ENCODE measurements at places on chromosomes 2 and 18.

- DNase-seq, result no peak
Measured at GRCh38 chr18:79841936-79842335, 44.2 kb downstream of the KCNG2 start.

- DNase-seq, result no peak
Measured at GRCh38 chr2:172965433-172966212, 110.0 kb upstream of the MAP3K20 start.

- DNase-seq, result no peak
Measured at GRCh38 chr18:14907420-14907819, 159.4 kb downstream of the ANKRD30B start.

DNA sequence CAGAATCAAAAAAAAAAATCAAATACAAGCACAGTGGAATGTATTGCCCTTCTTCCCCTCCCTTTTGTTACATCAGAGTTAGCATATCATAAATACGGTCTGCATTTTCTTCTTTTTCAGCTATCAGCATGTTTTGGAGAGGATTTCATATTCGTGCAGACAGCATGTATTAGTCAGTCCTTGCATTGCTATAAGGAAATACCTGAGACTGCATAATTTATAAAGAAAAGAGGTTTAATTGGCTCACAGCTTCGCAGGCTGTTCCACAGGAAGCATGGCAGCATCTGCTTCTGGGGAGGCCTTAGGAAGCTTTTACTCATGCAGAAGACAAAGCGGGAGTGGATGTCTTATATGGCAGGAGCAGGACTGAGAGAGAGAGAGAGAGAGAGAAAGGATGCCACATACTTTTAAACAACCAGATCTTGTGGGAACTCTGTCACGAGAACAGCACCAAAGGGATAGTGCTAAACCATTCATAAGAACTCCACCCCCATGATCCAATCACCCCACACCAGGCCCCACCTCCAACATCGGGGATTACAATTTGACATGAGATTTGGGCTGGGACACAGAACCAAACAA lies 8.9 kb downstream of the IL1B start:
- DNase-seq, result no peak

GRCh38 chr2:18721038-18721922 lies 131.9 kb upstream of the NT5C1B start:
- no peak for DNase-seq

DNA sequence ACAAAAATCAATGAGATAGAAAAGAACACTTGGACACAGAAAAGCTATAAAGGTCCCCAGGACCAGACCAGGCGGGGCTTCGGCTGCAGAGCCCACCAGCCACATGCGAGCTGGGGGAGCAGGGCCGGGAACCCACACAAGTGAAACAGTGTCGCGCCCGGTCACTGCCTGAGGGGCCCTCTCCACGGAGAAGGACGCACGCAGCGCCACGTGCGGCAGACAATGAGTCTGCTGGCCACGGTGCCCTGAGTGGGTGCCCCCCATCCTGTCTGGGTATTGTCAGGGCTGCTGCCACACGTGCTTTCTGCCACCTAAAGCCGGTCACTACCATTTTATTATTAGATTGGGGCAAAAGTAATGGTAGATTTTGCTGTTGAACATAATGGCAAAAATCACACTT lies 207.9 kb upstream of the HDAC4 start:
- DNase-seq, result no peak

DNA sequence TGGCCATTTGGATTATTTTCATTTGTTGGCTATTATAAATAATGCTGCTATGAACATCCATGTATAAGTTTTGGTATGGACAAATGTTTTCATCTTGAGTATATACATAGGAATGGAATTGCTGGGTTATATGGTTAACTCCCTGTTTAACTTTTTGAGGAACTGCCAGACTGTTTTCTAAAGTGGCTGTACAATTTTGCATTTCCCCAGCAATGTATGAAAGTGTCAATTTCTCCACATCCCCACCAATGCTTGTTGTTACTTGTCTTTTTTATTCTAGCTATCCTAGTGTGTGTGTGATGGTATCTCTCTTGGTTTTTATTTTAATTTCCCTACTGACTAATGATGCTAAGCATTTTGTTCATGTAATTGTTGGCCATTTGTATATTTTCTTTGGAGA lies 90.6 kb upstream of the CYP26B1 start:
- no peak for DNase-seq

- no peak for DNase-seq
Measured at GRCh38 chr2:127359520-127359919, 28.3 kb downstream of the MAP3K2 start.

- DNase-seq, result peak; percentile 38
Measured at GRCh38 chr2:30276455-30276911, 45.1 kb downstream of the LBH start.

DNA sequence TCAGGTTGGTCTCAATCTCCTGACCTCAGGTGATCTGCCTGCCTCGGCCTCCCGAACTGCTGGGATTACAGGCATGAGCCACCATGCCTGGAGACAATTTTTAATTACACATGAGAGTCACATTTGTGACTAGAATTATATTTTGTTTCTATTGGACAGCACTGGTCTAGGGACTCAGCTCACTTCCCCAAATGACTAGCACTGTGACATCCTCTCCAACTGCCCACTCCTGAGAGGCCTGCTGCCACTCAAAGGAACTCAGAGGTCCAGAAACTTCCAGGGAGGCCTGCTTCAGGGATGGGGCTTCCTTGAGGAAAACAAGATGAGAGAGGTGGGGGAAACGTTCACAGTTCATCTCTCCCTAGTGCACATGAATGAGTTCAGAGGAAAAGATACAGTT lies 29.5 kb downstream of the TMEM163 start:
- no peak for DNase-seq

GRCh38 chr18:3758531-3758930 lies 308.6 kb downstream of the TGIF1 start:
- DNase-seq, result no peak

DNA sequence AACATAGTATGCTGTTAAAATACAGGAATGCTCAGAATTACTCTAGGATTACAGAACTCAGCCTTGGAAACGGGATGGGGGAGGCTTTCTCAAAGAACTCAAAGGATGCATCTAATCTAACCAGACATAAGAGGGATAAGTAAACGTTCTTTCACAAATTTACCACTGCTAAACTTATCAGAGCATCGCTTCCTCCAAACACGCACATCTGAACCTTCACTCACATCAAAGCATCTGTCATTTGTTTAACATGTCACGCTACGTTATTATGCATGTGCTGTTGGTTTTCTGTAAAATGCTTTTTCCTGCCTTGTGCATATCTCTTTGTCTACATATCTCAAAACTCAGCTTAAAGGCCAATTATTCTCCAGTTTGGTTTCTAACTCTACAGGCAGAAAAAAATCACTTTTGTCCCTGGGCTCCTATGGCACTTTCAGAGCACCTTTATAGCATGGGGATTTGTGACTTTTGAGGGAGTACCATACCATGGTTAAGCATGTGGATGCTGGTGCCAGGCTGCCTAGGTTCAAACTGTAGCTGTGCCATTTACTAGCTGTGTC lies 106.7 kb upstream of the FSHR start:
- no peak for DNase-seq

DNA sequence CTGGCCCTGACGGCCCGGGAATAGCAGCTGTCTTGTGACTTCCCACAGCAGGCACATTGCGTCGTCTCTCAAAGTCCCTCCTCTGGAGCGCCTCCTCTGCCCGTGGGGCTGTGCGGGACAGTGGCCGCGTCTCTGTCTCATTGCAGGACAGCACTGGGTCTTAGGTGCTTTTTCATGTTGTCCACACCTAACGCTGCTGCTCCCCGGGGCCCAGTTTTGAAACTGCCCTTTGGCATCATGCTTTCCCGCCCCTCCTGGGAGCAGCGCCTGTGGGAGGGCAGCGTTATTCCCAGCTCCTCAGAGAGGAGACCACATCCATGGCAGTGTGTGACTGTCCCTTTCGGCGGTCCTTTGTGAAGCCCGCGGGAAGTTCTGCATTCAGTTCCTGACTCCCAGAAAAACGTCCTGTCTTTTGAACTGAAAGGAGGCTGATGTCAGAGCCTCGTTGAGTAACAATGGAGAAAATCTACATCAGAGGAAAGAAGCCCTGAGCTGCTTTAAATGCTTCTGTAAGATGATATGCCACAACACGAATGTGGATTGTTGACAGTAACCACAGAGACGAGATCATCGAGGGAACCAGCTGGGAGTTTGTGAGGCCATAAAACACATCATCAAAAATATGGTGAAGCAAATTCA lies 226.0 kb downstream of the FAM210A start:
- DNase-seq, result no peak

- DNase-seq, result no peak
Measured at GRCh38 chr2:83953697-83954096, 505.4 kb downstream of the SUCLG1 start.

DNA sequence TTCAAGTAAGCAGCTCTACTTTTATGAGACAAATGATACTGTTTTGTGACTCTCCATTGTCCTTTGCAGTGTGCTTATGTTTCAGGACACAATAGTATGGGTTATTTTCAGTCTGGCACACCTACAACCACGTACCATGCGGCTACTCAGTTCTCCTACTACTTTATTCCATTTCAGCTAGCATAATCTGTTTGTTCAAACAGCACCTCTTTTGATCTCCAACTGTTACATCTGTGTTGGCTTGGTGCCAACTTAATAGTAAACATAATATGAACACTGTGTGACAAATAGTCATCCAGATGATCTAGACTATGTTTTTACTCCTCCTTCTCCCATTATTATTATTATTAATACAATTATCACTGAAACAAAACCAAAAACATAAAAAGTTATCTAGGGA lies 40.5 kb downstream of the MYO3B start:
- DNase-seq, result no peak

DNA sequence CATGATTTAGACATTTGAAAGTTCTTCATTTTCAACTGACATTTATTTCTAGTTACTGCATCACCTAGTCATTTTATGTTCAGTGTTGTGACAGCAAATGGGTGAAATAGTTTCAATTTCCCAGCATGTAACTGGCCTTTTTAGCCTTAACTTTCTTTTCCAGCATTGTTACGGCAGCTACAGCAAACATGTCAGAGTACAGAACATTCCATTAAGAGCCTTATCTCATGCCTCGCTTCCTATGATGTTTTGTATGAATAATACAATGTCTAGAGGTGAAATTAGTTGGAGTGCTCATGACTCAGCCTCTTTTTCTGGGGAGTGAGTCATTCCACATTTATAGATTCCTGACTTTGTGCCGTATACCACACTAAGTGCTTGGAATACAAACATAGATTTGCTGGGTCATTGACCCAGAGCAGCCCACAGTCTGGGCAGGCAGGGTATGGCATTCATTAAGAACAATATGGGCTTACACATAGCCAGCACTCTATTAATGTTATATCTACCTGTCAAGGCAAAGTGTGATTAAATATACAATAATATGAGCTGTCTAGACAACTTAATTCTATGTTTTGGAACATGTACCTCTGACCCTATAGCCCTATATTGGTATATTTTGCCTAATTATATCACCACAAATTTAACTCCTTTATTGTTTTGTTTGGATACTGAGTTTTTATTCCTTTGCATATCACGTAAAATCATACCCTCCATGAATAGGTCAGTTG lies 72.2 kb downstream of the MAP2 start:
- no peak for DNase-seq

GRCh38 chr18:41720226-41720625 lies 234.8 kb upstream of the PIK3C3 start:
- no peak for DNase-seq

GRCh38 chr2:16525265-16525887 lies 140.3 kb downstream of the CYRIA start:
- peak; percentile 36 for DNase-seq

DNA sequence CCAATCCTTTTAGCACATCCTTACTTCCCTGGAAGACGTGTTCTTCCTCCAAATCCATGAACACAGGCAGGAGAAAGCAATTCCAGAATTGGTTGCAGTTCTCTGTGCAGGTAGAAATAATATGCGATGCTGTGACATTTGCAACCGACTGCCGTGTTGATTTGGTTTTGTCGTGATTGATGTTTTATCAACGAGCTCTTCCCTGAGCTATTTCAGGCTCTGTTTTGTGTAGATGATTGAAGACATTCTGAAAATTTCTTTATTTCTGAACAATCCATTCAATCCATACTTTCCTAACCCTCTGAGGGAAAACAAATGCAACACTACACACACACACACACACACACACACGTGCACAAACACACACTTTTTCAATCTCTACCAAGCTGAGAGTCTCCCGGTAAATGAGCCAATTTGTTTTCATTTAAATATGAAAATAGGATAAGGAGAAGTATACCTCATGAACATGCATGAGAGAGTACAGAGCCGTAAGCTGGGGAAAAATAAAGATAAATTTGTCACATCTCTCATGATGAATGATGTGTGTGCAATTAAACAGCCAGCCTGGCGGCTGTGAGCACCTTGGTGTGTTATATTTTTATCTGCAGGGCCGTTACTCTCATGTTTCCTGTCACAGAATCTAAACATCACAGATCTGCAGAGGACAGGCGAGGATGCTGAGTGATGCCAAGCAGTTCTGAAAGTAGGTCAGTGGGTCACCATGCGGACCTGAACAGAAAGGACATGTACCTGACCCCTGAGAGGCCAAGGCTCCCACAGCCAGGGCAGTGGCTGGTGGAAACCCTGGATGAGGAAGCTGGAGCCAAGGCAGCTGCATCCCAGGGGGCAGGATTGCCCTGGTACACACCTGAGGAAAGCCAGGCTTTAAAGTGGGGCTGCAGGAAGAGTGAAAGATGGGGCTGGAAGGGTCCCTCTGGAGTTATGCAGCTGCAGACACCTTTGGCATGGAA lies 64.8 kb downstream of the PDCL3 start:
- no peak for DNase-seq

- no peak for DNase-seq
Measured at GRCh38 chr2:59655809-59656208, 897.6 kb downstream of the BCL11A start.

DNA sequence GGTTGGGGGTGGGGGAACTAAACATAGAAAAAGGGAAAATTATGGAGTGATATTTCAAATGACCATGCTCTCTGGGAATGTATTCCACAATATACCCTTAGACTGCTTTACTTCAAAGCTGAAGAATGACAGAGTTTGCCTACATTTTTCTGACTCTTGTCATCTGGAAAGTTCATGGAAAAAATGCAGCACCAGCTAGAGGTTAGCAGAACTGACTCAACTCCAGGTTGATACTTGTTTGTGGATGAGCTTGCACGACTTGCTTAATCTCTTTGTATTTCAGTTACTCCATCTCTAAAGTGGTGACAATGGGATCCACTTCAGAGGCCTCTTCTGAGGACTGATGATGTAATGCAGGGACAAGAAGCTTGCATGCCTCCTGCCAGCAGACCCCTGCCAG lies 824.0 kb upstream of the ID2 start:
- no peak for DNase-seq

GRCh38 chr18:79405781-79406575 lies 10.2 kb downstream of the NFATC1 start:
- DNase-seq, result peak; percentile 70

DNA sequence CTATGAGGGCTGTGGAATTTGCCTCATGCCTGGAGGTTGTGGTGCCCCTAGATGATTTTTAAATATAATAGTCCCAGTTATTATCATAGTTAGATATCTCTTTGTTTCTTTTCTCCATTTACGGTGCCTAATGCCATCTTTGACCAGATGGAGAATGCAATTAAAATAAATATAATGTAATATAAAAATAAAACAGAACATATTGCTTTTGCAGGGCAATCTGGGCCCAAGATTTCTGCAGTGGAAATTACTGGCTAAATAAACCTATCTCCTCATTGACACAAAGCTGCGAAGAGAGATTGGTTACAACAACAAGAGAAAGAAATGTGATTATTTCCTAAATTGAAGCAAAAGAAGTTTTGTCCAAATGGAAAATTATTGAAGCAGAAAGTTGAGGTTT lies 51.8 kb downstream of the CPO start:
- no peak for DNase-seq

GRCh38 chr2:159149747-159150146 lies 136.8 kb downstream of the WDSUB1 start:
- no peak for DNase-seq

- peak; percentile 22 for DNase-seq
Measured at GRCh38 chr2:90069290-90069894, 1377.9 kb downstream of the RPIA start.

Measured in GM12865 (cell line).